ENCODE measurements at places on chromosomes 6 and 20.

DNA sequence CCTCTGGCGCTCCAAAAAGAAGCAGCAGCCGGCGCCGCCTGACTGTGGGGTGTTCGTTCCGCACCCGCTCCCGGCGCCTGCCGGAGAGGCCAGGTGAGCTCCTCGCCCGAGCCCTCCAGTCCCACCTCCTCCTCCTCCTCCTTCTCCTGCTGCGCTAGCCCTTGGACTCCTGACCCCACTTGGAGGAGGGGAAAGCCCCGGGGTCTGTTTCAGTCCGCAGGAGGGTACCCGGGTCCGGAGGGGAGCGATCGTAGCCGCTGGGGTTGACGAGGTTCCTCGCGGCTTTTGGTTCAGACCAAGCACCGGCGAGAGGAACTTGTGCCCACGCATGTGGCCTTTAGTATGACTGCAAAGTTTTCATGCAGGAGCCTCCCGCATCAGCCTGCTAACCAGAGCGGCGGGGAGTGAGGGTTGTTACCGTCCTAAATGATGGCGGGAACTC, 493 bp downstream of the CRYBG1 start:
- no peak for DNase-seq

GRCh38 chr6:55713436-55713835, 134.4 kb upstream of the HMGCLL1 start:
- peak; percentile 11 for DNase-seq

GRCh38 chr20:45515147-45515913, at the start of gene SPINT3:
SPINT3 (minus strand) TSS chr20:45515622; CDS start chr20:45515608, 14 bp downstream.
- DNase-seq = no peak

- DNase-seq = no peak
Measured at GRCh38 chr6:25732468-25733198, 21.9 kb upstream of the SLC17A4 start.

DNA sequence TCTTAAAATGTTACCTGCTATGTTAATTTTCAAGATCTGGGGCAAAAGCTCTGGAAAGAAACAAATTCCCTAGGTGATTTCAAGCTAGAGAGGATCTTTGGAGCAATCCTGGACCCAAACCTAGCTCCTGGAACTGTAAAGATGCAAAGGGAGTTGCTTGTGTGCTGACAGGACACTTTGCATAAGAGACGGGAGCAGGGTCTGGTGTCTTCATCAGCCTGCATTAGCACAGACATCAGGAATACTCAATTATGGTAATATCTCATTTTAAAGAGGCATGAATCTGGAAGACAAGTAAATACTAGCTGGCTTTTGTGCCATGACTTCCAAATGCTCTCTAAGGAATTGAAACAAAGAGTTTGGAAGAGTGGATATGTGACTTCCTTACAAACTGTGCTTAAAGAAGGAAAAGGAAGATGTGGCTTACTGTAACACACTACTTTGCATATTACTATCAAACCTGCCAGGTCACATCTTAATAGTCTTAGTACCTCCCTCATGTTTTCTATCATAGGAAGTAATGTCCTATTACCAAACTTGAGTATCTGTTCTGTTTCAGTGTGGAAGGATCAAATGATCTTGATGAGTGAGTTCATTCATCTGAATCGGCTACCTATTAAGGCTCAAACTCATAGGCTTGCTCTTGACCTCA, 193.4 kb downstream of the ALDH8A1 start:
- DNase-seq = no peak

- DNase-seq = no peak
Measured at GRCh38 chr6:90502866-90503407, 83.9 kb downstream of the MAP3K7 start.

GRCh38 chr6:68727699-68728098, 92.6 kb downstream of the ADGRB3 start:
- no peak for DNase-seq

- DNase-seq = no peak
Measured at GRCh38 chr6:130069485-130069884, 51.1 kb downstream of the L3MBTL3 start.

DNA sequence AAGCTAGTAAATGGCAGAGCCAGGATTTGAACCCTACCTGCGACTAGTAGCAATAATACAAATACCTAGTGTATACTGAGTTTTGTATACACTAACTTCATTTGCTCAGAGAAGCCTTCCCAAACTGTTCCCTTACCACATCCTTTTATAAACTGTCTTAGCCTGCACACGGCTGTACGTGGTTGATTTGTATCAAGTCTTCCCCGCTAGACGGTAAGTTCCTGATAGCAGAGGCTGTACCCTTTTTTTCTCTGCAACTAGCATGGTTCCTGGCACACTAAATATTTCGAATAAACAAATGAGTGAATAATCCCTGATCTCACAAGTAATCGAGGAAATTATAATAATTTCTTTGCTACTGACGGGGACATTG, 636 bp downstream of the RTF2 start:
- peak; percentile 17 for DNase-seq

DNA sequence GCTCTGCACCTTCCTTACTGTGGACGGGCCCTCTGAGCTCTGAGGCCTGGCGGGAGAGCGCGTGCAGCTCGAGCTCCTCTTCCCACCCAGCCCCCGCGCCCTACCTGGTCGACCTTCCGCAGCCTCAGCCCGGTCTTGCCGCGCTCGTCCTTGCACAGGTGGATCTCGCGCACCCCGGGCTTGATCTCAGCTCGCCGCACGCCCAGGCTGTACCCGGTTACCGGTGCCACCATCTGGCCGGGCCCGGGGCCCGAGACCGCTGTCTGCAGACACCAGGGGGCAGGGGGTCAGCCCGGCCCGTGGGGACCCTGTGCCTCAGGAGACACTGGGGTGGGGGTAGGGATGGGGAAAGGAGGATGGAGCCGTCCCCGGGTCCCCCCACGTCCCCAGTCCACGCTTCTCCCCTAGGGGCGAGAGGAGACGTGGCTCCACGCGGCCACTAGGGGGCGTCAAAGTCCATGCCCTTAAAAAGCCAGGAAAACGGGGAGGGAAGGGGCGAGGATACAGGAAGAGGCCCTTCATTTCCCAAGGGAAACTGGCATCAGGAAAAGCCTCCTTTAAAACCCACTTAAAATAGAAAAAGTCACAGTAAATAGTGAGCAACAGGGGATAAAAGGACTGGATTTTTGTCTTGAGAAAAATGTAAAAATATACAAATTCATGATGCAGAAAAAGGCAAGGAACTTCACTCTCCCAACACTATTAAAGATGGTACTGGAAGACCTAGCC, 15.5 kb downstream of the SDCBP2 start:
- DNase-seq = peak; percentile 76

DNA sequence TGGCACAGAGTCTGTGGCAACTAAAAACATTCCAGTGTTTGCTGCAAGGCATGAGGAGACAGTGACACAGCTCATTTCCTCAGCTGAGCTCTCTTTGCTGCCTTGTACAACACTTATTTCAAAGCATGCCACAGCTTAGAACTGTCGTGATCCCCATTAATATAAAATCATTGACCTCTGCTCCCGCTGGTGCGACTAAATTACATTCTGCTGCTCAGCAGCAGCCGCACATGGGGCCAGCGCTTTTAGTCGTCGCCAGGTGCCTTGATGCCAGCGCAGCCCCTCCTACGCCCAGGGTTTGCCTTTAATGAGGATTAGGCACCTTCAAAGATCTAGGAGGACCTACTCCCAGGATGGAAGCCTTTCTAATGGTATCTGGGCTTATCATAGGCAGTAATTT, 717.9 kb upstream of the POU3F2 start:
- no peak for DNase-seq

DNA sequence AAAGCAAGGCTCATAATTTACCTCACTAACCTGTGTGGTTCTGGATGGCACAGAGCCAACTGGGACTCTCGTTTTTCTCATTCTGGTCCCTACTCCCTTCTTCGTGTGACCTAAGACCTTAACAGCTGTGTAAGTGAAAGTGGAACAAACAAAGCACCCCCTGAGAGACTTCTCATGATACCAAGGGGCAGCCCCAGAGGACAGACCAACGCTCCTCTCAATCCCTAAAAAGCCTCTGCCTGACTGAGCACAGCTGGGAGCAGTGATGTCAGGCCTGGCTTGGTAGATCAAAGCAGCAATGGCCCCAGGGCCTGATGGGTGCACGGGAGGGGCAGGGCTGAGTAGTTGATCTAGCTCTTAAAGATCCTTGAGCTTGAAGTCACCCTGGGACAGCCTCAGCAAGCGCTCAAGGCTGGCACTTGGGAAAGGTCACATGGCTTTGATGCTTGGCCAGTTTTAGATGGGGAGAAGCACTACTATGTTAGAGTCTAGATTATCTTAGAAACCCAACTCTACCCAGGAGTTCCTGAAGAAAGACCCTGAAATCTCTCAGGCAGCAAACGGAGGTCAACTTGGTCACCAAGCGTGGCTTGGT, 16.2 kb upstream of the TGM2 start:
- peak; percentile 41 for DNase-seq

DNA sequence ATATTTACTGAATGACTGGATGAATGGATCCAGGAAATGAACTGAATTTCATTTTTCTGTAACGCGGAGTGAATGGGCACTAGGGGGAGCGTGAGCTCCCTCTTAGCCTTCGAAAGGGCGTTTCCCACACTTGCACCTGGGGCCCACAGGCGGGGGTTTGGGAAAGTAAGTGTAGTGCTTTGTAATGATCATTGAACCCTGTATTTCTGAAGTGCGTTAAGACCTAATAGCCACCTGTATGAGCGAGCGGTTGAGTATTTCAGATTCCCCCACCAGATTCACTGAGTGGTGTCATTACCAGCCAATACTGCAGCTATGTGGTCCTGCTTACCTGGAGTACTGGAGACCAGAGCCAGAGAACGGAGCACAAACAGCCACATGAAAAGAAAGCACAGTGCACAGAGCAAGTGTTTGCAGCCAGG, 10.5 kb downstream of the SYTL3 start:
- DNase-seq = peak; percentile 54

GRCh38 chr6:42228305-42228704, 10.6 kb upstream of the MRPS10 start:
- DNase-seq = no peak

DNA sequence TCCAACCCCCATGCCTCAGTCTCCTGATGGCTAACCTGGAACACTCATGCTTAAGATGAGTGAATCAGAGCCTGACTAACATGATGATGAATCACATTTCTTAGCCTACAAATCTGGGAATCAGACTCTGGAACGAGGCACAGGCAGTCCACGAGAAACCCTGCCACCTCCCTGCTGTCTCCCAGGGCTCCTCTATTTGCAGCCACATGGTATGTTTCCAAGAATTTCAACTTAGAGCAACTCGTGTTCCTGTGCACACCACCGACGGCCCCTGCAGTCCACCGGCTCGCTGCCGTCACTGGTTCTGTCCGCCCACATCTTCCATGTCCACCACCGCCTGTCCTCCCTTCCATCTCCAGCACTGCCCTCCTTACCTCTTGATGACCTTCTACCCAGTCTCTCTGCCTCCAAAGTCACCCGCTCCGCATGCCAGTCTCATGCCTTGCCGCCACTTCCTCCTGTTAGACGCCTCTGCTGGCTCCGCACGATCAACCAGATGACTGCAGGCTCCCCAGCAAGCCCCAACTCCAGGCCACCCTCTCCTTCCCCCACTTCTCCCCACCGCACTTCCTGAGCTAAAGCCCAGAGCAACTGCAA, 87.6 kb downstream of the AGPAT4 start:
- DNase-seq = peak; percentile 93

DNA sequence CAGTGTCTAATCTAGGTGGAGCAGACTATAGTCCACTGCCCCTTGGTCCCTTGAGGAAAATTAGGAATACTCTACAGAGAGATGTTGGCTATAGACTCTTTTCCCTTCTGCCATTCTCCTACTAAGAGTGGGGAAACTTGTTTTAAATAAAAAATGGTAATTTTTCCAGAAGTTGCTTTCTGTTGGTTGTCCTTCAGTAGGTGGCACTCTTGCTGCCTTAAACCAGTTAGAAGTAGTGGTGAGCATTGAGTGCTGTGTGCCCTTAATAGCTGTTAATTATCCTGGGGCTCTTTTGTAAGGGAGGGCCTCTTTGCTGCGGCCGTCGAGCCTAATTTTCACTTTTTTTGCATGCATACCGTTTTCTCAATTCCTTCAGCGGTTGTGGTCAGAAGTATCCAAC, 2.8 kb downstream of the CMTR1 start:
- no peak for DNase-seq

- DNase-seq = no peak
Measured at GRCh38 chr6:22072949-22073348, 223.9 kb downstream of the PRL start.

GRCh38 chr6:37432590-37432915, 468 bp upstream of the CMTR1 start:
- no peak for DNase-seq

DNA sequence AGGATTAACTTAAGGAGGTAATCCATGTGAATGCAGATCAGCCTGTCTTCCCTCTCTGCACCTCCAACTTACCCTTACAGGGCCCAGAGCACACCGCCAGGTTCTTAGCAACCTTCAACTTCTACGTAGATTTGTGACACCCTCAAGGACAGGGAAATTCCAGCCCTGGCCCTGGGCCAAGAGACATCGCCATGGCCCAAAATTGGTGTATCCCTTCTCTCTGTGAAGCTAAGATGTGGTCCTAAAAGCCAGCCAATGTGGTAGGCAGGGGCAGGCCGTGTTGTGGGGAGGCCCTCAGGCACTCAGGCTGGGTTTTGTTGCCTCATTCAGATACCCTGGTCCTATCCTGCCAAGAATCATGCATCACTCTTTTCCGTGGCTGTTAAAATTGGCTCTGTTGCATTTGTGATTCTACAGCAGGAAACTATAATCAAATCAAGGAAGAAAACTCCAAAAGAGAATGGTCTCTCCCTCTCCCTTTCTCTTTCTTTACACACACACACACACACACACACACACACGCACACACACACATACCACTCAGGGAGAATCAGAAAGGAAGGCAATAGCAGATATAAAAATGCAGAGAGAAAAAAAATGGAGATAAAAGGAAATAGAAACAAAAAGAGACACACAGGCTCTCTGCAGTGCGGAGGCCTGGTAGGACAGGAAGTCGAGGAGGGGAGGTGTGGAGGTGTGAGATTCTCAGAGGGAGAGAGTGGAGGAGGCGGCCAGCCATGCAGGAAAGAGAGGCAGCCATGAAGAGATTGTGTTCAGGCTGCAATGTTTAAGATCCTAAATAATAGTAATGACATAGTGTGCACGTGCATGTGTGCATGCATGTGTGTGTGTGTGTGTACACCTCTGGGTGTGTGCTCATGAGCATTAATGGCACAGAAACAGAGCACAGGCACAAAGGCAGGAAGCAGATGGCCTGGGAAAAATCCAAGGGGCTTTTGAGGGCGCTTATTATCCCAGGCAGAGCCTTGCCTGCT, 201.8 kb upstream of the LRFN2 start:
- no peak for DNase-seq

DNA sequence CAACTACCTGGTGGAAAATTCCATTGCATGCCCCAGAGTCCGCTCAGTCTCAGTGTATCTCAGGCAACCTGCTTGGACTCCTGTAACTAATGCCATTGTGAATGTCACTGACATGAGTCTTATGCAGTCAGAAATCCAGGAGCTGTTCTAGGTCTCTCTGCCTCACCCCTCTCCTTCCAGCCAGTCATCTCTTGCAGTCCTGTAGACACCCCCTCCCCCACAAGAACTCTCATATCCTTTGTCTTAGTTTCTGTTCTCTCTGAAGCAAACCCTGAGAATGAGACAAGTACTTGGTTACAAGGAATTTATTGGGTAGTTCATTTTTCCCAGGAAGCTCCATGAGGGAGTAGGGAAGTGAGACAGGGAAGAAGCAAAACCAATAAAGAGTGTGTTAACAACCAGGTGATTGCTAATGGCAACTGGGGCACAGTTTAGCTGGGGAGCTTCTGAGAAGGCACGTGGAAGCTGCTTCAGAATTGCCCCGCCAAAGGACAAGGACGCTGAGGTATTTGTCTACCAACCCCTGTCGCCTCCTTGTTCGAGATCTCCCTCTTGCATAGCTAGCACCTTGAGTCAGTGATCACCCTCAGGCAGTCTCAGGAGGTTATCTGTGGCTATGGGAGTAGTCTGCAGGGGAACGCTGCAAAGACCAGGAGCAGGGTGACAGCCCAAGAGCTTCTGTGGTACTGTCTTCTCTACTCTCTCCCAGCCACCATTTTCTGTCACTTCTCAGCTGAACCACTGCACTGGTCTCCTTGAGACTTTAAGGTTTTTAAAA, 911.4 kb upstream of the FLRT3 start:
- no peak for DNase-seq
